Lower lobe of right lung (tissue), 2 donors: ENCODE measurements at places on chromosomes 5 and 9. TPM values are rescaled to one million over a fixed set of nuclear protein-coding genes. Genes with fewer than 3 reads are reported as not detected.

The SDHA gene
- 89.6 TPM for total RNA-seq

- peaks cover 17% of the 10 kb centered on the region for H3K4me1 ChIP-seq
- H3K4me3 ChIP-seq, result no peak overlapping the region
- no peak for DNase-seq
- H3K36me3 ChIP-seq, result peaks cover 51% of the 10 kb centered on the region
- H3K27ac ChIP-seq, result no peak overlapping the region
Observed at GRCh38 chr9:136403538-136403914, 3.6 kb upstream of the SNAPC4 start.

DNA sequence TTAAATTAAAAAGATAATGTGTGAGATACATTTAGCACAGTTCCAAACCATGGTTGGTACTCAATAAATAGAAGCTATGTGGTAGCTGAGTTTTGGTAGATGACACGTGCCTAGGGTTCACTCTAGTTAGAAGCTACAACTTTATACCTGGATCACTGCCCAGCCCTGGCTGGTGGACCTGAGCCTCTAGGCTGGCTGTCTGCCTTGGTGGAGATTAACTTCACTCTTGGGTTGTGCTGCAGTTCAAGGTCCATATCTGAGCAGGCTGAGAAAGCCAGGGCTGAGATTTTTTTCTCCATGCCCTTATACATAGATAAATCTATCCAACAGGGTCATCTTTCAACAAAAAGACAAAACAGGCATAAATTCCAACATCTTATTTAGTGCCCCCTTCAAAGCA is 44.6 kb upstream of the SPDL1 start:
- no peak overlapping the region for H3K4me3 ChIP-seq
- no peak for DNase-seq
- no peaks in the 10 kb centered on the region for H3K27me3 ChIP-seq
- no peaks in the 10 kb centered on the region for H3K4me1 ChIP-seq
- no peak overlapping the region for H3K27ac ChIP-seq
- H3K36me3 ChIP-seq, result no peaks in the 10 kb centered on the region

GRCh38 chr5:54062958-54063357 is 247.4 kb downstream of the ARL15 start:
- DNase-seq, result no peak
- H3K27me3 ChIP-seq, result no peaks in the 10 kb centered on the region
- H3K4me3 ChIP-seq, result no peak overlapping the region
- H3K36me3 ChIP-seq, result no peaks in the 10 kb centered on the region
- H3K27ac ChIP-seq, result no peak overlapping the region
- H3K4me1 ChIP-seq, result no peaks in the 10 kb centered on the region

The FBP1 gene
- 527 TPM for total RNA-seq

DNA sequence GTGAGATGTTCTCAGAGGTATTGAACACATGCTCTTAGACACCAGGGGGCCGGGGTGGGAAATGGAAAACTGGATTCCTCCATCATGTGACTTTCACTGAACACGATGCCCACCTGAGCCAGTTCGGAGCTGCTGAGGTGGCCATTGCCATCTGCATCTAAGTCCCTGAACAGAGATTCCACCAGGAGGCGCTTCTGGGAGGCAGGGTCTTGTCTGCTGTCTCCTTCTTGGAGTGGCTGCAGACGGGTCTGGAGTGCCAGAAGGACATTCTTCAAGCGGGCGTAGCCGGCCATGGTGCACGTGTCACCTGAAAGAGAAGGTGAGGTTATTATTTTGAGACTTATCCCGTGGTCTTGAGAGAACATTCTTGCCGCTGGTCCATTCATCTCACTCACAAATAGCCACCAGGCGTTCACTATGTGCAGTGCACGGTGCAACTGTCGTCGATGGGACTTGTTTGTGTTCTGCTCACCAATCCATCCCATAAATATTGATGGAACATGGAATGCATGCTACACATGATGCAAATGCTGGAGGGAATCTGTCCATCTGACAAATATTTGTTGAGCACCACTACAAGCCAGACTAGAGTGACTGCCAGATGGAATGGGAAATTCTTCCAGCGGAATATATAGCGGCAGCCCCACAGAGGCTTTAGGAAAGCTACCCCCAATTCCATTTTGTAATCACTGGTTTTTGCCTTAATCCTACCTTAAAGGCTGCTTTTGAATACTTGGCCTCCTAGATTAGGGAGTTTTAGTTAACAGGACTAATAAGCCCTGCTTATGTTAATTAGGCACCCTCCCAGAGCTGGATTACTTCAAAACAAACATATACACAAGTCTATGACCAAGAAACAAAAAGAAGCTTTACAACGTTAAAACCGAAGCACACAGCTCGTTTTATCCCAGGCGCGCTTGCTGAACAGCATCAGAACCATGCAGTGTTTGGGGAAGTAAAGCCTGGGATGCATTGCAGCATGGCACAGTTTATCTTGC is 264.8 kb downstream of the HSPA4 start:
- no peak for DNase-seq
- H3K4me1 ChIP-seq, result no peaks in the 10 kb centered on the region
- no peak overlapping the region for H3K27ac ChIP-seq
- no peaks in the 10 kb centered on the region for H3K27me3 ChIP-seq
